Uterine smooth muscle cell (primary cell): ENCODE measurements at places on chromosomes 3 and 15. TPM values are rescaled to one million over a fixed set of nuclear protein-coding genes. Genes with fewer than 3 reads are reported as not detected.

The UROC1 gene
- total RNA-seq = not detected in 2 replicates

The BSN gene
- under 0.01 and 0.12 TPM in 2 replicates for total RNA-seq

The CCR8 gene
- total RNA-seq = not detected in 2 replicates

The GABRG3 gene
- not detected in 2 replicates for total RNA-seq

The GUCA1C gene
- total RNA-seq = not detected in 2 replicates
